Spinal cord (tissue), 10 donors: ENCODE measurements at places on chromosomes 11 and 22. TPM values are rescaled to one million over a fixed set of nuclear protein-coding genes. Genes with fewer than 3 reads are reported as not detected.

DNA sequence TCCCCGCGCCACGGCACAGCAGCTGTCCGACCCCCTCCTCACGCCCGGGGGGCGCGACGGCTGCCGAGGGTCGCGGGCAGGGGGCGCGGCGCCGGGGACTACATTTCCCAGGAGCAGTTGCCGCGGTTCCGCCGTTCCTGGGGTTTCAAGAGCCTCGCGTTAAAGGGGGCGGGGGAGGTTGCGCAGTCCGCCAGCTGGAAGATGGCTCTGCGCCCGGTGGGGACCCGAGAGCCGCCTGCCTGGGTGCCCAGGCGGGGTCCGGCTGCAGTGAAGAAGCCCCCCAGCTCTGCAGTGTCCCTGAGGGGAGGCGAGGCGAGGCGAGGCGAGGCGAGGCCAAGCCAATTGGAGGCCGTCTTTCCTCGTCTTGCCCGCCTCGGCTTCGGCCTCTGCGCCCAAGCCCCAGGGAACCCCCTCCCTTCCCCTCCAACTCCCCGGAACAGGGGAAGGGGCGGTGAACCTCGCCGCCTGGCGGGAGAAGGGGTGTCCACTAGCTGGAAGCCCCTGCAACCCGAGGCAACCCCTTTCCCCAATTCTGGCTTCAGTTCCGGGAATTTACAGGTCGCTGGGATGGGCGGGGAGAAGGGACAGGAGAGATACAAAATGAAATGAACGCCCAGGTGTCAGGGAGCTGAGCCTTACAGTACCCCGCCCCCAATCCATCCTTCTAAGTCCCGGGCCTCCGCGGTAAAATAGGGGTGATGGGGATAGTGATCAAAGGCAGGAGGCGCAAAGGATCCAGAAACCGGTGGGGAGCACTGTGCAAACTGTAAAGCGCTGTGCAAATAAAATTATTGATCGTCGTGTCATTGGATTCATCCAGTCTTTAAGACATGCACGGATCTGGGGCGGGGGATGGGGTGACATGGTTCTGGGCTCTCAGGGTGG lies 5.2 kb upstream of the GCAT start:
- H3K27ac ChIP-seq, result peak overlapping the region; percentile 80
- no peaks in the 10 kb centered on the region for H3K36me3 ChIP-seq
- DNase-seq, result no peak
- H3K27me3 ChIP-seq, result no peaks in the 10 kb centered on the region

DNA sequence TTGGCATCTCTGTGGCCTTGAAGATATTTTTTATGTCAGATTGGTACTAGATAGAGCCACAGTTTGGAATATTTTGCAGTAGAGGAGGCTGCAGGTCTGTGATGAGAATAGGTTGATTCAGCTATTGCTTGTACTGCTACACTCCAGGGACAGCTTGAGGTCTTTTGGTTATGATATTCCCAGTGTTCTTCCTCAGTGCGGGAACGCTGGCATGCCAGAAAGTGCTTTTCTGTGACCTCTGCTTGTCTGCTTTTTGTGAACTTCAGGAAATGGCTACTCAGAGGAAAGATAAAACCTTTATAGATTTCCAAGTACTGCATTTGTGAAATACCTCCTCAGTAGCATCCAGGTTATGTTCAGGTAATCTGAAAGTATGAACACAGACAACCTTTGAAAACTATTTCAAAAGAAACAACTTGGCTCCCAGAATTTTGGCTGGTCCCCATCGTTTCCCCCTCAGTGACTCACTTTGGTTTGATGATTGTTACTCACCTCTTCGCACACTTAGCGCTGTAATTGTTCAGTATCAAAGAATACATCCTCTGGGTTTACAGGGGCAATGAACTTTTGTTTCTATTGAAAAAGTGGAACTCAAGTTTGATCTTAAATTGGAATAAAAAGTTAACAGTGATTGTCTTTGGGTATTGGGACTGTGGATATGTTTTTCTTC lies 191.4 kb downstream of the HIPK3 start:
- H3K36me3 ChIP-seq, result no peaks in the 10 kb centered on the region
- no peaks in the 10 kb centered on the region for H3K4me1 ChIP-seq
- no peak for DNase-seq
- no peaks in the 10 kb centered on the region for H3K27me3 ChIP-seq
- no peak overlapping the region for H3K4me3 ChIP-seq

GRCh38 chr22:22060200-22061084 lies 77.9 kb upstream of the TOP3B start:
- H3K27me3 ChIP-seq, result peaks cover 2% of the 10 kb centered on the region
- peak overlapping the region; percentile 61 for H3K27ac ChIP-seq
- no peak overlapping the region for H3K4me3 ChIP-seq
- H3K4me1 ChIP-seq, result peaks cover 10% of the 10 kb centered on the region
- no peaks in the 10 kb centered on the region for H3K36me3 ChIP-seq
- no peak for DNase-seq

GRCh38 chr22:40348025-40348658 lies 1.8 kb downstream of the ADSL start:
- no peak overlapping the region for H3K27ac ChIP-seq
- peak; percentile 76 for DNase-seq
- no peaks in the 10 kb centered on the region for H3K27me3 ChIP-seq
- no peak overlapping the region for H3K4me3 ChIP-seq
- peaks cover 18% of the 10 kb centered on the region for H3K4me1 ChIP-seq
- peaks cover 32% of the 10 kb centered on the region for H3K36me3 ChIP-seq

DNA sequence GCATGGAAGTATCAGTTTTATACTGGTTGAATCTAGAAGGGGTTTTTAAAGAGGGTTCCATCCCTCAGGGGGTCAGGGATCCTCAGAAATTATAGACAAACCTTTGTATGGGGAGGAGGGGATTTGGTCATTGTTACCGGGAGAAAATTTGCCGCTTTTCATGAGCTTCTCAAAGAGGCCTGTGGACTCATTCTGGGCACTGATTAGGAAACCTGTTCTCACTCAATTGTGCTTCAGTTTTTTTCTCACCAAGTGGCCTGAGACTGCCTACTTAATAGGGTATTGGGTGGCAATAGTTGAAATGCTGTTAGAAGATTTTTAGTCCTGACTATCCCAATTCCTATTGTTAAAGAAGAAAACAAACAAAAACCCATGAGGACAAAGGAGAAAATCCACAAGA lies 14.0 kb downstream of the MPEG1 start:
- no peak for DNase-seq
- no peak overlapping the region for H3K4me3 ChIP-seq
- H3K36me3 ChIP-seq, result peaks cover 45% of the 10 kb centered on the region
- H3K4me1 ChIP-seq, result peaks cover 19% of the 10 kb centered on the region
- H3K27ac ChIP-seq, result peak overlapping the region; percentile 43

RBFOX2 gene
- polyA plus RNA-seq, result 153 TPM

COMT gene
- polyA plus RNA-seq, result 158 TPM
